Stimulated activated CD8-positive, alpha-beta memory T cell treated with anti-CD3 and anti-CD28 coated beads, Interleukin-2, amount 100 ng/mL, for 48 hours (primary cell): ENCODE measurements at places on chromosomes 12 and 14.

- no peak for DNase-seq
These were observed 130.1 kb downstream of the SAMD4A start for GRCh38 chr14:54697001-54697400.

GRCh38 chr12:499837-500458 lies 40.2 kb downstream of the B4GALNT3 start:
- DNase-seq: no peak

GRCh38 chr14:51638071-51638944 lies 13.4 kb upstream of the FRMD6 start:
- no peak for DNase-seq

DNA sequence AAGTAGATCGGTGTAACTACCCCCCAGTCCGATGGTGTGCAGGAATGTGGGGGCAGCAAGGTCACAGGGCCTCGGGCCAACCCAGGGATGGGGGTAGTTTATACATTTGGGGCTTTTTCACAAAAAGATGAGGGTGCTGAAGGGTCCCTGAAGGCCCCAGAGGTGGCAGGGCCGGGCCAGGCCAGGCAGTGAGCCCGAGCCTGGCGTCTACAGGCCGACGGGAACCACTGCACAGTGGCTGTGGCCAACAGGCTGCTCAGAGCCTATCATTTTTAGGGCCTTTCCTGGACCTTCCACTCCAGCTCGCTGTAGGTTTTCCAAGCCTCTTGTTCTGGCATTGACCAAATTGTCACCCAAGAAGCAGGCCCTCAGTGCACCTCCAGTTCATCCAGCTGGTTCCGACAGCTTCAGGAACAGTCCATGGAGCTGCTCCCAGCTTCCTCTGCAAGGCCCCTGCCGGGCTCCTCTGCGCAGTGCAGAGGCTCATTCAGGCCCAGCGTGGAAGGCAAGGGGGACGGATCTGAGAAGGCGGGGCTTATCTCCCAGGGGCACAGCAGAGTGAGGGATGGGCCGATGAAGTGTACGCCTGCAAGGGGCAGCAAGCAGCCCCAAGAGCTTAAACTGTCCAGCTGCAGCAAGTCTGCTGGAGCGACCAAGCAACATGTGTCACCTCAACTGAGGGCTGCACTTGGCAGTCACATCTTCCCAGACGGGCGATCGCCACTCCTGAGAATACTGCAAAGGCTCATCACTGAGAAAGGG lies 13.9 kb downstream of the CDCA4 start:
- no peak for DNase-seq

- DNase-seq: no peak
These were observed 122.9 kb upstream of the PLEKHA5 start for GRCh38 chr12:19006626-19007137.

DNA sequence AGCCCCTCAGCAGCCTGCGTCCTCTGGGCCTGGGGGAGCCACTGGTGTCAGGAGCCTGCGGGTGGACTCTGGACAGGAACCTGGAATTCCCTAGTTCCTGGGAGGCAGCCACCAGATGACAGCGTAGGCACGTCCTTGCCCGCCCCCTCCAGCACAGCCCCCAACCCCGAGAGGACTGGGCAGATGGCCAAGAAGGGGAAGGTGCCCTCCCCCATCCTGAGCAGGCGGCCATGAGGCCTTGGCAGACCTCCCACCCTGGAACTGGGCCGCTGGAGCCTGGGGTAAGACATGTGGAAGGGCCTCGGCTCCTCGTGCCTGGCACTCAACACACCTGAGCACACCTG lies 60.4 kb upstream of the FBRSL1 start:
- DNase-seq: no peak

- no peak for DNase-seq
These were observed at the start of gene SIX4 for GRCh38 chr14:60723907-60724618. TSS of gene SIX4 (minus strand) at chr14:60724351. CDS start at chr14:60724074, 277 bp downstream.

DNA sequence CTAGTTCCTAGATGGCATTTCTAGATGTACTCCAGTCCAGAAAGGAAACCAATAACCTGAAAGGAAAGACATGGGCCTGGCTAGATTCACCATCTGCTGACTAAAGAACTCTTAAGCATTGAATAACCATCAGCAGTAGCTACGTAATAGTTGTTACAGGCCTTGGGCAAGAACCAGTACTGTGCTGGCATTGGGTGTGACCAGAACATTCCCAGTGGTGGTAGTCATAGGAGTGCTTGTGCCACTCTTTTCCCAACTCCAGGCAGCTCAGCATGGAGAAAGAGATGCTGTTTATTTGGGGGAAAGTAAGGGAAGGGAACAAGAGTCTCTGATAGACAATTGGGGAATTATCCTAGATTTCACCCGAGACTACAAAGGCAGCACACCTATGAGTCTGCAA lies 333.3 kb downstream of the SLC16A7 start:
- no peak for DNase-seq

GRCh38 chr12:84480803-84481202 lies 431.8 kb downstream of the SLC6A15 start:
- DNase-seq: no peak

DNA sequence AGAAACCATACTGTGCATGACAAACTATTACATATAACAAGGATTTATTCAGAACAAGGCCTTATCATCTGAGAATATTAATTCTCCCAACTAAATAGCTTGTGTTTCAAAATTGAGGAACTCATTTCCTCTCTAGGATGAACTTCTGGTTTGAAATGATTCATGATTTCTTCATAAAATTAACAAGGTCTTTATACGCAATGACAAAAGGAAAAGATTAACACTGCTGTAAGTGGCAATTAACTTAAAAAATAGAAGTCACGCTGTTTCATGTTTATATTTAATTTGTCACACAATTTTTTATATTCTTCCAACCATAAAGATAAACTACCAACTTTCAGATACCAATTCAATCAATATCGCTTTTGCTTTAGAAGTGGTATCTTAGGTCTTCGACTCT lies 80.8 kb downstream of the GRIP1 start:
- DNase-seq: no peak

DNA sequence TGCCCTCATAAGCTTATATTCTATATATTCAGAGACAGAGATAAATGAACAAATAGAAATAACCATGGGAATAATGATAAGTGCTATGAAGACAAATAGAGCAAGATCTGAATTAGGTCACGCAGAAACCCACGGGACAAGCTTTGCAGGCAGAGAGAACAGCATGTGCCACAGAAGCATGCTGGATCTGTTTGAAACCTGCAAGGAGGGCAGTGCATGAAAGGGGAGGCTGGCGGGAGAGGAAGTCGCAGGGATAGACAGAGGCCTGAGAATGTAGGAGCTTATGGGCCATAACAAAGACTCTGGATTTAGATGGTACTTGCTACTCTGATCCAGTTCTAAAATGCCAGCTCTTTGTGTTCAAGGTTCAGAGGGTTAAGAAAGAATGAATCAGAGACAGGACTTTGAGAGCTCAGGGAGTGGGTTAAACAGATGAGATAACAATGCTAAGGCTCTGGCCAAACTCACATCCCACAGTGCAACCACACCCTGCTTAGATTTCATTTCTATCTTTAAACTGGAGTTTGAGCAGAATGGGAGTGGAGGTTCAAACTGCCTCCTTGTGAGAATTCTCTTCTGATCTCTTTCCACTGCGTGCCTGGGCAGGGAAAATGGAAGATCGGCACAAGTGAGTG lies 49.2 kb upstream of the PPP1R12A start:
- DNase-seq: no peak

- DNase-seq: no peak
These were observed 2.3 kb downstream of the OAS2 start for GRCh38 chr12:112980491-112981158.

GRCh38 chr12:119338593-119339363 lies 4.2 kb downstream of the CCDC60 start:
- no peak for DNase-seq

DNA sequence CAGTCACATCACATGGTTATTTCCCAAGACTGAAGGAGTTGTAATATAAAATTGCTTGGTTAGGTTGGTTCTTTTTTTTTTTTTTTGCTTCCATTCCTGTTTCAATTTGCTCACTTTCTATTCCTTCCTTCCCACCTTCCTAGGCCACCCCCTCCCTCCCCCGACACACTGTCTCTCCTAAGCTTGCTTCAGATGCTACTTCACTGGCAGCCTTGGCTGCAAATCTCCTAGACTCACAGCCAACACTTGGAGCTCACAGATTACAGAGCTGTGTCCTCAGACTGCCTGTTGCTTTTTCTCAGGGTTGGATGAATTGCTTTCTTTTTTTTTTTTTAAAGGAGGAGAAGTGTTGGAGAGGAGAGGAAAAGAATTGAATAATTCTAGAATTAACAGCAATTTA lies 77.3 kb upstream of the GRIN2B start:
- no peak for DNase-seq

DNA sequence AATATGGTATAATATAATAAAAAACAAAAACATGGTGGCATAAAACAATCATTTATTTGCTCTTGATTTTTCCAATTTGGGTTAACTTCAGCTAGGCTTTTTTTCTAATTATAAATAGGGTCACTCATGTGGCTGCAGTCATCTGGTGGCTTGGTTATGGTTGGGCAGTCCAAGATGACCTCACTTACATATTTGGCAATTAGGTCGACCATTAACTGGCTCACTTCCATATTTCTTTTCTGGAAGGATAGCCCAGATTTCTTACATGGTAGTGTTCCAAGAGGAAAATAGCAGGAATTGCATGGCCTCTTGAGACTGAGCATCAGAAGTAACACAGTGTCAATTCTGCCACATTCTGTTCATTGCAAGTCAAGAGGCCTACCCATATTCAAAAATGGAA lies 153.4 kb downstream of the FUT8 start:
- DNase-seq: no peak

- no peak for DNase-seq
These were observed 16.3 kb downstream of the DYNC1H1 start for GRCh38 chr14:101980700-101981099.

DNA sequence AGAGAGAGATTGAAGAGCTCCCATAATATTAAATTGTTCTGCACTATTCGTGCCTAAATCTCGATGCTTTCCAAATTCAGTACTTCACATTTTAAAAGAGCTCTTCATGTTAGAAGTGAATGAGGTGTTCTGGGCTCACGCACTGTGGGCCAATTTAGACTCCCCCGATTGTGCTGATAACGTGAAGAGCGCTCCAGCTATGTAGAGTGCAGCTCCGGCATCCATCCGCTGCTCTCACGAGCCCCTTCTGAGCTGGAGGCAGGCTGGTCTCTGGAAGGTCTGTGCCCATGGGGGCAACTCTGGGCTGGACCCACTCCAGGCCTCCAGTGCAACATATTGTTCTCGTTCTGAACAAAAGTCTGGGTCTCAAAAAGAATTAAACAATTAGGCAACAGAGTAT lies 692.6 kb downstream of the VRK1 start:
- DNase-seq: no peak

GRCh38 chr12:41521872-41522379 lies 333.8 kb downstream of the PDZRN4 start:
- DNase-seq: no peak

DNA sequence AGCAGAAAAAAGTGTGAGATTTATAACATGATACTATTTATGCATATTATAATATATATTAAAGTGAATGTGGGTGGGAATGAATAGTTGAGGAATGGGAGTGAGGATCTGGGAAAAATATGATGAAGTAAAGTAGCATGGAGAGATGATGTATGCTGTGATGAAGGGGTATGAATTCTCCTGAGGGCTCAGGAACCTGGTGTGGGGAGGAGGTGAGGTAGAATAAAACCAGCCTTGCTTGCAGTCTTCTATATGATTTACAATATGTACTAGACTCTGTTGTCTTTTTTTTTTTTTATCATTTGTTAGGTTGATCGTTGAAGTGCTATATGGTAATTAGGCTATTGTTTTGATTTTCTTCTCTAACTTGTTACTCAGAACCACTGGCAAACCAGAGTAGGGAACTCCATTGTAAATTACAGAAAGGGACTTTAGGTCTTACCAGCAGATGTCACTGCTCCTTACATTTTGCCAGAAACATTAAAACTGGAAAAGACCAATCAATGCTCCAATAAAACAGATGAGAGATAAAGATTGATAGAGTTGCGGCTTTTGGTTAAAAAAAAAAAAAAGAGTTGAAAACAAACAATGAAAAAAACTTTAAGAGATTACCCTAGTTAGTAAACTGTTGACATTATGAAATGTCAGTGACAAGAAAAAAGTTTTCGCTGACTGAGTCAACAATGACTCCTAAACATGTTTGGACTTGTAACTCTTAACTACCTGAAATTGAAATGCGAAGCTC lies 39.9 kb downstream of the ATL1 start:
- DNase-seq: no peak

GRCh38 chr14:50062438-50063085 lies 53.8 kb downstream of the VCPKMT start:
- peak; percentile 45 for DNase-seq

DNA sequence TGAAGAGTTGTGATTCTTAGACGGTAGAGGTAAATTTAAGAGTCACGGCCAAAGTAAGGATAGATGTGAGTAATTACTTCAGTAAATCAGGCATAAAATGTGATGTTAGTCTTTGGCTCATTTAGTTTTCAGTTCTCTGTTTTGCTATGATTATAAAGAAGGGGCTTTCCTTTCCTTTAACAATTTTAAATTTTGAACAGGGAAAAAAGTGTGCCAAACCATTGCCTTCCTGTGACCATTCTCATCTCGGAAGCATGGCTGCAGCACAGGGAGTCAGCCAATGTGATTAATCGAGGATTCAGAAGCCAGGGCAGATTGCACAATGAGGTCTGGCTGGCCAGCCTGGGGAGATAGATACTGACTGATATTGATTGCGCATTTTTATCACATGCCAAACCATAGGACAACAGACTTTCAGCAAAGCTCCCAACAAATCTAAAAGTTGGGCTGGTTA lies 480.2 kb upstream of the PRICKLE1 start:
- no peak for DNase-seq

DNA sequence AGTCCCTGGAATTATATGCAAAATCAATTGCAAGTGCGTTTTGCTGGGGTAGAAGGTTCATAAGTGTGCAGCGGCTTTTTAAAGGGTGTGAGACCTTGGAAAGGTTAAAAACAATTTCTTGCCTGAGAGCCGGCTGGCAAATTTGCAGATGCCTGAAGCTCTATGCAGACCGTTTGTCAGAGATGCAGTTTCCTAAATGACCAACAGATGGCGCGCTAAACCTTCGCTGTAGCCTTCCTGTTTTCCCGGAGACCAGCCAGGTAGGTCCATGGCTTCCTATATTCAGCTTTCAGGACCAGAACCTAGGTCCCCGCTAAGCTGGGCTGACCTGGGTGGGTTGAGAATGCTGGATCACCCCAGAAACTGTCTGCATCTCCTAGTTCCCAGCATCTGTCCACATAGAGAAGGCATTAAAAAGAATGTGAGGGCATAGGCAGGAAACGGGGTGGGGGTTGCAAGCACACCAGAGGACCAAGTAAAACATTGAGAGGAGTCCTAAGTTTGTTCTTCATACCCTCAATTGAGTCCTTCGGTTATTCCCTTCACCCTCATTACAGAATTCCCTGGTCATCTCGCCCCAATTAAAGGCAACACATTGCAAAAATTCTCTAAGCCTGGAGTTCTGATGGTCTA lies 5.7 kb upstream of the NOS1 start:
- peak; percentile 17 for DNase-seq

DNA sequence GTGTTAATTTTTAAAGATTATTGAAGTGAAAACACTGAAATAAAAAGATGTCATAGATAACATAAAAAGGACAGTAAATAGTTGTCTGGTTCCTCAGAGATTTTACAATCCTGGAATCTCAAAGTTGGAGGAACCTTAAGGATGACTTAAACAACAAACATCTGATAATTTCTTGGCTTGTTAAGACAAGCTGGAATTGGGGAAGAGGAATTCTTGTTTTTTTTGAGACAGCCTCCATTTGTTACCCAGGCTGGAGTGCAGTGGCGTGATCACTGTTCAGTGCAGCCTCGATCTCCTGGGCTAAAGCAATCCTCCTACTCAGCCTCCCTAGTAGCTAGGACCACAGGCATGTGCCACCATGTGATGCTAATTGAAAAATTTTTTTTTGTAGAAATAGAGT lies 2.3 kb downstream of the ZNF410 start:
- DNase-seq: no peak

- no peak for DNase-seq
These were observed at the start of gene LUM for GRCh38 chr12:91111366-91112325. TSS of gene LUM (minus strand) at chr12:91111494. CDS start at chr12:91108979, 2,515 bp downstream.
